ENCODE measurements at places on chromosomes 3 and 15. TPM values are rescaled to one million over a fixed set of nuclear protein-coding genes. Genes with fewer than 3 reads are reported as not detected.

Gene OR5K2
- total RNA-seq, result not detected

GRCh38 chr3:188760408-188760807, 411.4 kb upstream of the TPRG1 start:
- DNase-seq, result no peak
- H3K36me3 ChIP-seq, result peaks cover 26% of the 10 kb centered on the region
- no peaks in the 10 kb centered on the region for H3K27me3 ChIP-seq
- no peaks in the 10 kb centered on the region for H3K4me1 ChIP-seq

- no peaks in the 10 kb centered on the region for H3K27me3 ChIP-seq
- H3K27ac ChIP-seq, result peak overlapping the region; percentile 23
- no peak overlapping the region for H3K4me3 ChIP-seq
- H3K4me1 ChIP-seq, result peaks cover 64% of the 10 kb centered on the region
- DNase-seq, result no peak
Measured at GRCh38 chr3:111763001-111763471, 96.0 kb upstream of the PHLDB2 start.

- H3K27me3 ChIP-seq, result no peaks in the 10 kb centered on the region
- no peaks in the 10 kb centered on the region for H3K4me1 ChIP-seq
- no peaks in the 10 kb centered on the region for H3K36me3 ChIP-seq
- no peak overlapping the region for H3K4me3 ChIP-seq
Measured at GRCh38 chr3:161941891-161942290, 445.3 kb downstream of the OTOL1 start.

Gene FBXL22
- 2.1 TPM for total RNA-seq

DNA sequence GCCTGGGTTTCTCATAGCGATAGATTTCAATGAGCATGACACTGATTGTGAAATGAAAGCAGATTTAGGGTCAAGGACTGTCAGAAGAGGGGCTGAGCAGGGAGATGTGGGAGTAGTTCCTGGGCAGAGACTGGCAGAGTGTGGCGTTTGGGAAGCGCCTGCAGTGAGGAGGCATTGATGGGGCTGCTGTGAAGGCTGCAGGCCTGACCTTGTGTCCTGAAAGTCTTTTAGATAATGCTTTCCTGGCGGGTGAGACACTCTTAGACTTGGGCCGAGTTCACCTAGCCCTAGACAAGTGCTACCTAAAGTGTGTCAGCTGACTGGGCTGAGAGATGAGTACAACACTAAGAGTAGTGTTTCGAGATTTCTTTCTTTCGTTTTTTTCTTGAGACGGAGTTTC, 20.7 kb downstream of the USP13 start:
- DNase-seq, result no peak
- no peak overlapping the region for H3K4me3 ChIP-seq
- H3K4me1 ChIP-seq, result no peaks in the 10 kb centered on the region
- 0 out of 2 replicates have a peak, but pooled peaks cover 3% of the 10 kb centered on the region for H3K36me3 ChIP-seq

All from SJSA1 (cell line).